ENCODE measurements at places on chromosomes 2 and 18.

DNA sequence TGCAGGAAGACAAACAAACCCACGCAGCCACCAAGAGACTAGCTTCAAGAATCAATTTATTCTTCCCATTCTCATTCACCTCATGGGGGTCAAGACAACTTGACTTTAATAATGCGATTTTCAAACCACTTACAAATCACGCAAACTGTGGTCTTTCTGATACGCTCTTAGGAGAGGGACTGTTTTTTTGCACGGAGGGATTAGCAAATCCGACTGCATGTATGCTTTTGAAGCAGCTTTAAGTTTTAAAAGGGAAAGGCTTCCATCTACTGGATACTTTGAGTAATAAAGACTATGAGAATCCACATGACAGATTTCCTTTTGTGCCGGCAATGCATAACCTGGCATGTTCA, 322.9 kb upstream of the KCNJ3 start:
- no peak for DNase-seq

DNA sequence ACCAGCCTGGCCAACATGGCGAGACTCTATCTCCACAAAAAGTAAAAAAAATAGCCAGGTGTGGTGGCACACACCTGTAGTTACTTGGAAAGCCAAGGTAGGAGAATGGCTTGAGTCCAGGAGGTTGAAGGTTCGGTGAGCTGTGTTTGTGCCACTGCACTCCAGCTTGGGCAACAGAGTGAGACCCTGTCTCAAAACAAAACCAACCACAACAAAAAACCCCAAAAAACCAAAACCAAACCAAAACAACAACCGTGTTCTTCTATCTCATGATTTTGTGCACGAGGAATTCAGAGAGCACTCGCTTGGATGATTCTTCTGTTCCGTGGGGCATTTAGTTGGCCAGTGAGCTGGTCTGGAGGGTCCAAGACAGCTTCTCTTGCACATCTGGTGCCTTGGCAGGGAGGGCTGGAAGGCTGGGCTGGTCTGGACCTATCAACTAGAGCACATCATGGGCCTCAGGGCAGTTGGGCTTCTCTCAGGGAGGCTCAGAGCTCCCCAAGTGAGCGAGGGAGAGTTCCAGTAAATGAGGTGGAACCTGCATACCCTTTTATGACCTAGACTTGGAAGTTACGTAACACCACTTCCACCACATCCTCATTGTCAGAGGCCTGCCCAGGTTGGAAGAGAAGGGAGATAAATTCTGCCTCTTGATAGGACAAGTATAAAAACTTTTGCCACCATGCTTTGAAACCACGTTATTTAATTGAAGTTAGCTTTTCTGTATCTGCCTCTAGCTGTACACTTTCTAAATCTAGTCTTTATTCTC, 25.2 kb downstream of the SIX2 start:
- DNase-seq = no peak

- DNase-seq = no peak
Observed at GRCh38 chr2:161230959-161231358, 70.7 kb downstream of the TANK start.

- DNase-seq = no peak
Observed at GRCh38 chr2:101905746-101906336, 85.9 kb upstream of the IL1R2 start.

- no peak for DNase-seq
Observed at GRCh38 chr18:69838620-69839411, 108.9 kb downstream of the CD226 start.

DNA sequence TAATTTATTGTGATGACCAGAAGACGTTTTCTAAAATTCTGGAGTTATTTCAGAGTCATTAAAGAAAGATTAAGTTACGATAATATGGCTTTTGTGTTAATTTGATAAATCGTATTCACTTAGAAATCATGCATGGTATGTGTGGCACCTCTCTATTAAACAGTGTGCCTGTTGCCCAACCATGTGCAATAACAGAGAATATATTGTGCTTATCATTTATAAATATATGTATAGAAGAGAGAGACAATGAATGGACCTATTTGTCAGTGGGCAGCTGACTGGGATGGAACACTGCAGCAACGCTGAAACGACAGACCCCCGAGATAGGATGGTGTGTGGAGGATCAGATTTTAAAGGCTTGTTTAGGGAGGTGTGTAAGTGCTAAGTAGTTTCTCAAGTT, 172.9 kb downstream of the FMNL2 start:
- no peak for DNase-seq

- DNase-seq = peak; percentile 71
Observed at GRCh38 chr2:202870431-202871299, 901 bp downstream of the ICA1L start.

DNA sequence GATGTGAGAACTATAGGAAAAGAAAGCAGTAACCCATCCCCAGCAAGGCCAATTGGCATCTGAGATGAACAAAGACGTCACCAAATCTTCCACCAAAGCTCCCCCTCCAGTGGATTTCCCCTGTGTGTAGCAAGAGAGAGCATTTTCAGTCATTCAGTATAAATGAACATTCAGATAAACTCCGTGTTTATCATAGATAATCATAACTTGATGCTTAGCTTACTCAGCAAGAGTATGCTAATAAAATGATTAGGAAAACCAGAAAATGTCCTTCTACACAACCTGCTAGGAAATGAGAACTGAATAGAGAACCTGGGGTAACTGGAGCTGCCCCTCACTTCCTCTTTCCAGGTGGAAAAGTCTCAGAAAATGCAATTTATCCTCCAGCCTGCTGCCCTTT, 198.0 kb upstream of the CCDC150 start:
- no peak for DNase-seq

DNA sequence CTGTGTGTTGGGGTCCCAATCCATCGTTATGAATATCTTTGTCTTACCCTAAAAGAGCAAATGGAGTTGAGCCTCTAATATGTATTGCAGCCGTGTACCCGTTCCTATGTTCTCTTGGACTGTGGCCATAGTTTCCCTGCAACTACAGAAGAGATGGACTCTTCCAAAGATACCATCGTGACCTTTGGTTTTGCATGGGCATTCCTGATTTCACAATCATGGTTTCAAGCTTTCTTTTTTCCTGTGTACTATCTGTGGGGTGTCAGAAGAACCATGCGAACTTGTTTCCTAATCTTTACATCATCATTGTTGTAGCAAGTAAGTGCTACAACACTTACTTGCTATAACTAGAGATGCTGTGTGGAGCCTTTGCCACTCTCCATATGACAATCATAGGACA, 1295.7 kb downstream of the DPP10 start:
- DNase-seq = no peak

DNA sequence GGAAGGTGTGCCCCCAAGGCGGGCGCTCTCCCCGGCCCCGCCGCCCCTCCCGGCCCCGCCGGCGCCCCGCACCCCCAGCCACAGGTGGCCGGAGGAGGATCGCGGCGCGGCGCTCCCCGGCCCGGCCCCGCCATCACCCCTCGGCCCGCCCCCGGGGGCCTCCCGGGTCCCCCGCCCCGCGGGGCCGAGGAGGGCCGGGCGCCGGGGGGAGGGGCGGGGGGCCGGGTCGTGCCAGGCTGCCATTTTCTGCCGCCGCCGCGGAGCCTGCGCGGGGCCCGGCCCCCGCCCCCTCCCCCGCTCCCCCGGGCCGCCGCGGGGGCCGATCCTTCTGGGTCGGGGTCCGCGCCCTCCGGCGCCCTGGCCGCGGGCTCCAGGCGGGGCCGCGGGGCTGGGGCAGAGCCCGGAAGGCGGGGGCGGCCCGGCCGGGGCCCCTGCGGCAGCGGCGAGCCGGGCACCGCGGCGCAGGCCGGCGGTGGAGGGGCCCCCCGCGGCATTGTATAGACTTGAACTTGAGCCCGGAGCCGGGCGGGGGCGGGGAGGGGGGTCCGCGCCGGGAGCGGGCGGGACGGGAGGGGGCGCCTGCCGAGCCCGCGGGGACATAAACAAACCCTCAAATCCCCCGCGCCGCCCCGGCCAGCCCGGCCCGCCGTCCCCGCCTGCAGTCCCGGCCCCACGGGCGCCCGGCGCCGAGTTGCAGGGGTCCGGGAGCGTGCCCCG, 556 bp downstream of the DNMT3A start:
- DNase-seq = no peak

DNA sequence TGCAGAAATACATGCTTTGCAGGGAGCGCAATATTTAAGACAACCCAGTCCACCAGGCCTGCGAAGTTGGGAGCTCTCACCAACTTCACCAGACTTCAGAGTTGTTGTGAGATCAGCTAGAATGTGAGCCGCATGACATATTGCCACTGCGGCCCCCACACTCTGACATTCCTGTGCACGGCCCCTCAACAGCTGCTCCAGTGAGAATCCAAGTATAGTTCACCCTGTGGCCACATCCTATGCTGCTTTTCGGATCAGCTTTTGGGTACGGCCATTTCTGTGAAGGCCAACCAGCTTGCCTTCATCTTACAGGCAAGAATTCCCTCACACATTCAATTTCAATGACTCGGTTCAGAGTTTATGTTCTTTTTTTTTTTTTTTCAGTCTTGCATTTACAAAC, 177.8 kb downstream of the SOX11 start:
- DNase-seq = no peak

DNA sequence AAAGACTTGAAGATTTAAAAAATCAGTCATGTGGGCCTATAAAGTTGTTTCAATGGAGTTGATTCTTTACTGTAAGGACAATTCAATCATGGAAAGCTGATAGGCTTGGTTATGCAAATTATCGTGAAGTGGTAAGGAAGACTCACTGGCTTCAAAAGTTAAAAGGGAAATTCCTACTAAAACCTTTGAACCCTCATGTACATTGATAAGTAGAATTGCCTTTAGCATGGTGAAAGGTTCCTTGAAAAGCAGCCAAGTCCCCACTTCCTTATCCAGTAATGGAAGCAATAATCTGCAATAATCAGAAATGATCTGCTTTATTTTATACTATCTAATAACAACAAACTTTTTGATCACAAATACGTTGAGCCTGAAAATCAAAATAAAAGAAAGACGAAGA, 14.4 kb upstream of the CCL20 start:
- no peak for DNase-seq

GRCh38 chr2:159792599-159792998, 5.4 kb downstream of the CD302 start:
- DNase-seq = no peak

DNA sequence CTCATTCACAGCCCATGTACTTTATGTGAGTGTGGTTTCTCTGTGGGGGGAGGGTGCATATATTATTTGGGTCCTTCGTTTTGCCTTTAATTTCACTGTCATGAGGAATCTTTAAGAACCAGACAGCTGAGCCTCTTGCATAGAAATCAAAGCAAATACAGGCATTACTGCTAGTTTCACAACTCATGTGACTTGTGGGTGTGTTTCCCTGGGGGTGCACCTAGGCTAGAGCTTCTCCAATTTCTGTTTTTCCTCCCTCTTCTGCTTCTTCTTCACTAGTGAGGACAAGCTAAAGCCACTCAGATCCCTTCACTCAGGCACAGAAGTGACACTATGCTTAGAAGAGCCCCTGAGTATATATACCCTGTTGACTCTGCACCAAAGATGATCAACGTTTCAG, 131.4 kb downstream of the ACOXL start:
- no peak for DNase-seq

DNA sequence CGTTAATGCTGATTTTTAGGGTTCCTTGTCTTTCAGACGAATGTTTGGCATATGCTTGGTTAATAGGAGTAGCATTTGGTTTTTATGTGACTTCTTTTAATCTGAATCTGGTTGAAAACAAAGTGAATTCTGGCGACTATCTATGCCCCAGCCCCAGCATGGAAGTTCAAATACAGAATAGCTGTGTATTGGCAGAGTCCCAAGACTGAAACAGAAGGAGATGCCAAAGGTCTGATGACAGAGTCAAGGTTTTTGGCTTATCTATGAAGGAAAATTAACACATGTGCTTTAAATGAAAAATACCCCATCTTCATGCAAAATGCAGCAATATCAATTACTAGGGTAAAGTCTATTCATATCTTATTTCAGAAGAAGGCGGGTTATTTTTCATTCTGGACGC, 734.8 kb upstream of the NXPH2 start:
- DNase-seq = no peak

DNA sequence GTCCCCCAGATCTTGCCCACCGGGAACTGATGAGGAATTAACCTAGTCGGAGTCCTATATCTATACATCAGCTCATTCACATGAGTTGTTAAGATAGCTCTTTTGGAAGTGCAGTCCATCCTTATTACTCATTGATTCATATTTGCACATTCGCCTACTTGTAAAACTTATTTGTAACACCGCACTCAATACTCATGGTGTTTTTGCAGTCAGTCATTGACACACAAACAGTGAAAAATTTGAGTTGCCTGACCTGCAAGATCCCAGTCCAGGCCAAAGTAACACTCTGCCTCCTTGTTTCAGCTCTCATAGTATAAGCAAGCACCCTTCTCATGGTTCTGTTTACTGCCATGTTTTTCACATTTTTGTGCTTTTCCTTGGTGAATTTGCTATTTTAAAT, 180.6 kb downstream of the CTIF start:
- no peak for DNase-seq

GRCh38 chr2:205613970-205614559, 68.2 kb upstream of the NRP2 start:
- no peak for DNase-seq

DNA sequence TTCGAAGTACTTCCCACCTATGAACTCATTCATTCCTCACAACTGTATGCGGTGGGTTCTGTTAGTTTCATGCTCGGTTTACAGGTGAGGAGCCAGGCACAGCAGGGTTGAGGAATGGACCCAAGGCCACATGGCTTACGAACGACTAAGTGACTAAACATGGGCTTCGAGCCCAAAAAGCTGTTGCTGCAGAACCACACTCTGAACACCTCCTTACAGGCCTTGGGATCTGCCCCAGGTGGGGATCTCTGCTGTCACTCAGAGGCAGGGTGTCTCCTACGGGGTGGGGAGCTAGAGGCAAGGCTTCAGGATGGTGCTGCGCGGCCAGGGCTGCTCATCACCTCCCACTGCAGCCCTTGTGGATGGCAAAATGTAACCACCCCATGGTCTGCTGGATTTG, 80.9 kb downstream of the TSHZ1 start:
- DNase-seq = no peak

DNA sequence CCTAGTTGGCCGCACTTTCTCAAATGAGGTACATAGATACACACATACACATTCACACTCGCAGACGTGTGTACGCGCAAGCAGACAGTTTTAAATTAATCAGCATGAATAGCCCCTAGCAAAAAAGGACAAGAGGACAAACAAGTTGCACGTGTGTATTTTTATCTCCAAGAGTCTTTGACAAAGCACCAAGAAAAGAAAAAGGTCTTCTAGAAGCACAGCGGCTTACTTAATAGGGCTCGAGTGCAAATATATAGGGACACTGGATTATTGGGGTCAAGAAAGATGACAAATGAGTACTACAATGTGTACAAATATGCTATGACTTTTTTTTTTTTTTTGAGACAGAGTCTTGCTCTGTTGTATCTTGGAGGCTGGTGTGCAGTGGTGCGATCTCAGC, 1.7 kb upstream of the BCL2 start:
- no peak for DNase-seq

- no peak for DNase-seq
Observed at GRCh38 chr2:232261776-232262175, 116.8 kb upstream of the ALPP start.

- DNase-seq = no peak
Observed at GRCh38 chr18:74019864-74020263, 127.8 kb downstream of the FBXO15 start.

GRCh38 chr2:32404691-32405090, 47.9 kb downstream of the BIRC6 start:
- DNase-seq = no peak

GRCh38 chr2:72708236-72708635, 117.6 kb downstream of the EXOC6B start:
- DNase-seq = no peak

- DNase-seq = peak; percentile 39
Observed at GRCh38 chr18:59871711-59872362, 28.0 kb upstream of the PMAIP1 start.
